ENCODE measurements at places on chromosomes 7 and 10. TPM values are rescaled to one million over a fixed set of nuclear protein-coding genes. Genes with fewer than 3 reads are reported as not detected.

GRCh38 chr7:409339-410281, 110.0 kb downstream of the PDGFA start:
- no peak overlapping the region for H3K4me3 ChIP-seq
- H3K27me3 ChIP-seq, result peaks cover 2% of the 10 kb centered on the region
- no peak overlapping the region for H3K27ac ChIP-seq
- no peaks in the 10 kb centered on the region for H3K36me3 ChIP-seq
- no peaks in the 10 kb centered on the region for H3K4me1 ChIP-seq

- no peaks in the 10 kb centered on the region for H3K27me3 ChIP-seq
- H3K36me3 ChIP-seq, result peaks cover 12% of the 10 kb centered on the region
- H3K4me1 ChIP-seq, result peaks cover under 1% of the 10 kb centered on the region
- no peak overlapping the region for H3K27ac ChIP-seq
- no peak overlapping the region for H3K4me3 ChIP-seq
These were observed 14.8 kb upstream of the SH2D4B start for GRCh38 chr10:80522756-80523363.

Gene BLVRA
- total RNA-seq, result 47.9 TPM

Gene CPA5
- total RNA-seq, result not detected

Gene ABCB4
- total RNA-seq, result 13.6 TPM

Gene PON2
- 153 TPM for total RNA-seq
